RWPE2 (cell line): ENCODE measurements at places on chromosomes 2 and 18.
A peak's percentile ranks its signal among the peaks of the same experiment; 100 is the strongest.

GRCh38 chr18:34562252-34562870 lies 147.7 kb upstream of the DTNA start:
- DNase-seq: no peak

DNA sequence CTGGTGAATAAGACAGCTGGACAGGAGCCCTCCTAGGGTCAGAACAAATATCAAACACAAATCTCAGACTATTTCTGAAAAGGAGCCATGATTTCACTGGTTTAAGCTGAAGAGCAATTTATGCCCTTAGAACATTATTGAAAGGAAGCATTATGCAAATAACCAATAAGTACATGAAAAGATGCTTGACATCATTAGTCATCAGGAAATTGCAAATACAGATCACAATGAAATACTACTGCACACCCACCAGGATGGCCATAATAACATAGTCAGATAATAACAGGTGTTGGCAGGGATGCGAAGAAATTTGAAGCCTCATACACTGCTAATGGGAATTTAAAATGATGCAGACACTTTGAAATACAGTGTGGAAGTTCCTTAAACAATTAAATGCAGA lies 176.4 kb upstream of the RAB6C start:
- no peak for DNase-seq

DNA sequence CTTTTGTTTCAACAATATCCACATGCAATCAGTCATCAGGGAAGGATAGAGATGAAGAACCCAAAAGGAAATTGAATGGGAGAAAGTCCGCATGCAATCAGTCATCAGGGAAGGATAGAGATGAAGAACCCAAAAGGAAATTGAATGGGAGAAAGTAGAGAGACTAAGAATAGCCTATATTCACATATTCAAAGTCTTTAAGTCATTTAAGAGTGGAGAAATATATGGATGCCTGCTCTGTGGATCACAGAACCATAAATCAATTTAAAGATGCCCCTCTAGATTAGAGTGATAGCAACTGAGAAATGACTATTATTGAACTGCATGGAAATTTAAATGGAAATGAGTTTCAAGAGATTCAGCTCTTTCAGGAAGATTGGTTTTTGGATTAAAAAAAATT lies 90.0 kb upstream of the LPIN2 start:
- no peak for DNase-seq

- DNase-seq: peak; percentile 13
These were observed 51.7 kb downstream of the KCNIP3 start for GRCh38 chr2:95348609-95349567.
